ENCODE measurements at places on chromosomes 16 and 17.

GRCh38 chr17:75047398-75048098 lies 523 bp downstream of the KCTD2 start:
- no peak for DNase-seq

DNA sequence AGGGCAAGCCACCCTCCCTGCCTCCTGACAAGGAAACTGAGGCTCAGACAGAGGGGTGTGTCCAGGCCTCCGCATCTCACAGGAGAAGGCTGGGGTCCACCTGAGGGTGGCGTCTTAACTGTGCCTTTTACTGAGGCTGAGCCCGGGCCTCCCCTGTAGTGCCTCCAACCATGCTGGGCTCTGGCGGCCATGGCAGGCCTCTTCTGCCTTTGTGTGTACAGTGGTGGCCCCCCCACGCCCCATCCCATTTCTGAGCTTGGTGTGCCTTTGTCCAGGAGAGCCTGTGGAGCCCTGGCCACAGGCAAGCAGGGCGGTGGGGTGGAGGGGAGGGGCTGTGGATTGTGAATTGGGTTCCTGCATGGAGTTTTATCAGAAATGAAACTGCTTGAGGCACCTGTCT lies 31.2 kb downstream of the MGRN1 start:
- no peak for DNase-seq

DNA sequence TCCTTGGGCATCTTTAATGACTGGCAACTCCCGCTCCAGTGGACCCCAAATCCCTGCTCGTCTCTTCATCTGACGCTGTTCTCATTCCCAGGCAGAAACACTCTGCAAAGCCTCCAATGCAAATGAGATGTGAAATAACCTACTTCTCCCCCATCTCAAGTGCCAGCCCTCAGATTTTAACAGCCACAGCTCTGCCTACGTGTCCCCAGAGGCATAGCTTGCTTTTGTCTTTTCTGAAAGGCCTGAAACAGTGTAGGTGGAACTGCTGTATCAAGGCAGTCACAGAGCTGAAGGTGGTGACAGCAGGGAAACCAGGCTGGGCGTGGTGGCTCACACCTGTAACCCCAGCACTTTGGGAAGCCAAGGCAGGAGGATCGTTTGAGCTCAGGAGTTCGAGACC lies 14.7 kb downstream of the RPH3AL start:
- no peak for DNase-seq

DNA sequence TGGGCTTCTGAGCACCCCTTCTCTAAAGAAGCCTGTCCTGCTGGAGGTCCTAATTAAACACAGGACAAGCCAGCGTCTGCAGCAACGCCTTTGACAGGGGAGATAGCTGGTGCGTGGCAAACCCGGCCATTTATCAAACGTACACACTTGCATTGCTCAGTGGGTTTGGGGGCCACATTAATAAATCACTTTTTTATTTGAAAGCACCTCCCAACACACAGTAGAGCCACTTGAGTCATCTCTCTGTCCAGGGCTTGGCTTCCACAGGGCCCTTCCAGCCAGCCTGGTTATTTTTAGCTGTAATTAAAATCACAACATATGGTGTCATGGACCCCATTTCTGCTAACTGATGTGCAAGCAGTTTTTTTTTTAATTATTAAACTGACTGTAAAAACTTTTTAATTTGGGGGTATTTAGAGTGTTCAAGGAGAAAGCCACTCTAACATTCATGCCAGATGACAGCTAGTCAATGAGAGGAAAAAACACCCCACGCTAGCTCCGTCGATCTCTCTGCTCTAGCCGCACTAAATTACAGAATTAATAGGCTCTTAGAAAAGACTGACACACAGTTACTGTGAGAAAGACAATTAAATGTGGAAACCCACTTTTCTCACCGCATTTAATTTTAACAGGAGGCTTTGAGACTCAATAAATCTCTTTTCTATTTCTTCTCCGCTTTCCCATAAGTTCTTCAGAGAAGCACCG lies 201.0 kb upstream of the WSCD1 start:
- DNase-seq: no peak

DNA sequence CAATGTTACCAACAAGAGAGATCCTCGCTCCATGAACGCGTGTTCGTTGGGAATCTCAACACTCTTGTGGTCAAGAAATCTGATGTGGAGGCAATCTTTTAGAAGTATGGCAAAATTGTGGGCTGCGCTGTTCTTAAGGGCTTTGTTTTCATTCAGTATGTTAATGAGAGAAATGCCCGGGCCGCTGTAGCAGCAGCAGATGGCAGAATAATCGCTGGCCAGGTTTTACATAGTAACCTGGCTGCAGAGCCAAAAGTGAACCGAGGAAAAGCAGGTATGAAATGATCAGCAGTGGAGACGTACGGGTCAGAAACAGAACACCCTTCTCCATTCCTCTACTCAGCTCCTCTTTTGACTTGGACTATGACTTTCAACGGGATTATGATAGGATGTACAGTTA lies 13.3 kb downstream of the SOCS1 start:
- no peak for DNase-seq

- DNase-seq: no peak
Measured at GRCh38 chr17:17416400-17417360, 60.1 kb upstream of the MED9 start.

DNA sequence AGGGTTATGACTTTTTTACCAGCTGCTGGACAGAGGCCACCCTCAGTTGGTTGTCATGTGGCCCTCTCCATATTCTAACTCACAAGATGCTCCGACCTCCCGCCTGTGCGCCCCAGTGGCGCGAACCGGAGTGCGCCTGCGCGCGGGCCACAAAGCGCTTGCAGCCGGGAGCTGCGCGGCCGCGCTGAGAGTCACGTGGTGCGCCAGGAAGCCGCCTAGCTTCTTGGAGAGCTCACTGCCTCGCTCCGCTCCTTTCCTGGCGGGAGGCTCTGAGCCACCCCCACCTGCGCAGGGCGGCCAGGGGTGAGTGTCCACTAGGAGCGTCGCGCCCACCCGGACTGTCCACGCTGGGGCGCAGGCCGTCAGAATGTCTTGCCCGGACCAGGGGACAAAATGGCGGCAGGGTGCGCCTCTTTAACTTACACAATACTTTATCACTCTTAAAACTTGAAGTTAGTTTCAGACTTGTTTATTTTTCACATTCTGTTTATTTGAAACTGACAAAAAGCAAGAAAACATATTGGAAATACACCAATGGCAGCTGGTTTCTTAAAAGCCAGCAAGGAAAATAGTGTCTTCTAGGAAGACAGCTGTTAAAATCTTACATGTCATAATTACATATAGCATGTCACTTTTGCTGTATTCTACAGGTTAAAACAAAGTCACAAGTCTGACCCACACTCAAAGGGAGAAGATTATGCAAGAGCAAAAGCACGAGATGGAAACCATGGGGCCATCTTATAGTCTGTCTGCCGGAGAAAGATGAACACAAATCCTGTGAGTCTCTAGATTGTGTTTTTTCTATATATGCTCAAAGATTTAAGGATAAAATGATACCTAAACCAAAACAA lies 357.9 kb downstream of the CNTNAP4 start:
- no peak for DNase-seq

DNA sequence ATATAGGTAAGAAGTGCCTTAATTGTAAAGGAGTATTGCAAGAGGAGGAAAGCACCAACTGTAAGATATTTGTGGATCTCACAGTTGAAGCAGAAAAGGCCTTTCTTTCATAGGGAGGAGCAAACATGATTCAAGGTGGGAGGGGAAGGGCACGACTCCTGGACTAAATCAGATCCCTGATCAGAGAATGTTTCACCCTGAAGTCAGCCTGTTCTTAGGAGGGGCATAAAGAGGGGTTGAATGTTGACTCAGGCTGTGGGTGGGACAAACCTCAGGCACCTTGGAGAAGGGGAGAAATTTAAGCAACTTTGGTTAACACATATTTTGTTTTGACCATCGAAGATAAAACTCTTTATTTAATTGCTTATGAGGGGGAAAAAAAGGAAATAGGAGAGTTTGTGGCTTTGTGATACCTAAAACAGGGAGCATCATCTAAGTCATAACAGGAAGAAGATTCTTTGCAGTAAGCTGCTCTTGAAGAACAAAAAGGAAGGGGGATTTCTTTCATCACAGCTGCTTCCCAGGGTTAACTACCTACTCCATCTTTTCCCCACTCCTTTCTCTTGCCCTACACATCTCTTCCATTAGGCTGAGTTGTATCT lies 158.6 kb upstream of the ZNF267 start:
- no peak for DNase-seq
